T-helper 2 cell treated with Interferon-gamma antibody and Interleukin-4, amounts not matched to agents 5 μg/mL and 100 μg/mL, for 36 hours (primary cell): ENCODE measurements at places on chromosomes 6 and 20.
A peak's percentile ranks its signal among the peaks of the same experiment; 100 is the strongest.

- no peak overlapping the region for H3K4me3 ChIP-seq
- H3K27me3 ChIP-seq: no peaks in the 10 kb centered on the region
- H3K36me3 ChIP-seq: no peaks in the 10 kb centered on the region
- H3K27ac ChIP-seq: no peak overlapping the region
These were observed 50.3 kb downstream of the FOXA2 start for GRCh38 chr20:22533823-22534751.

DNA sequence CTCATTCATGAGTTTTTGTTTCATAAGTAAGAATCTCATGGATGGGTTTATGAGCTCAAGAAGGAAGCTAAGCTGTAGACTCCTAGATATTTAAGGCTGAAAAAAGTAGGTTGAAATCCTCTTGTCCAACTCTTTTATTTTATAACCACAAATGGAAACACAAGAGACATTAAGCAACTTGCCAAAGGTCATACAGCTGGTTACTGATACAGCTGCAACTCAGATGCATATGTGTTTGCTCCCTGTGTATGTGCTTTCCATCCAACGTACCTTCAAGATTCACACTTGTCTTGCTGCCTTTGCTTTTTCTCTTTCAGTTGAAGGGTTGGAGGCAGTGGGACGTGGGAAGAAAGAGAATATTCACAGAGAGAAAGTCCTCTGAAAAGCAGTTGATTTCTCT, 153.5 kb upstream of the STMND1 start:
- no peak overlapping the region for H3K4me3 ChIP-seq
- H3K36me3 ChIP-seq: no peaks in the 10 kb centered on the region
- peaks cover 6% of the 10 kb centered on the region for H3K4me1 ChIP-seq
- H3K27me3 ChIP-seq: peaks cover 49% of the 10 kb centered on the region
- no peak for DNase-seq
- H3K27ac ChIP-seq: no peak overlapping the region

DNA sequence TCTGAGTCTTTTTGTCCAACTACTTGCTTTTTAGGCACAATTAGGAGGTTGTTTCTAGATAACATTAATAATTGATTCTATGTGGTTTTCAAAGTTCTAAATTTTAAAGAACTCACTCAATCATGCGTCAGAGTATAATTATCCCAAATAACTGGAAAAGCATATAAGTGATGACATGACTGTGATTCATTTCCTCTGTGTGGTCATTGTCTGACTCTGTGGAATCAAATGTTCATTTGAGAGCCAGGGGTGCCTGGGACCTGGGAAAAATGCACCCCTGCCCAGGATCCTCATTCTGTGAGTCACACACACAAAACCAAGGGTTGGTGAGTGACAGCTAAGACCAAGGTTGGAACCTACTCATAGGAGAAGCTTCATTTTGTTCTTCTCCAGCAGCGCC, 127.1 kb upstream of the MLIP start:
- H3K36me3 ChIP-seq: no peaks in the 10 kb centered on the region
- no peak overlapping the region for H3K4me3 ChIP-seq
- peaks cover 2% of the 10 kb centered on the region for H3K27me3 ChIP-seq

GRCh38 chr6:151005896-151006632, 140.6 kb downstream of the MTHFD1L start:
- peaks cover 31% of the 10 kb centered on the region for H3K4me1 ChIP-seq
- H3K4me3 ChIP-seq: peak overlapping the region; percentile 45
- no peaks in the 10 kb centered on the region for H3K27me3 ChIP-seq
- no peak for DNase-seq

- no peak for DNase-seq
- no peak overlapping the region for H3K27ac ChIP-seq
- no peaks in the 10 kb centered on the region for H3K36me3 ChIP-seq
- peaks cover 15% of the 10 kb centered on the region for H3K27me3 ChIP-seq
These were observed 53.0 kb downstream of the LINC00237 start for GRCh38 chr20:21053002-21053762.

DNA sequence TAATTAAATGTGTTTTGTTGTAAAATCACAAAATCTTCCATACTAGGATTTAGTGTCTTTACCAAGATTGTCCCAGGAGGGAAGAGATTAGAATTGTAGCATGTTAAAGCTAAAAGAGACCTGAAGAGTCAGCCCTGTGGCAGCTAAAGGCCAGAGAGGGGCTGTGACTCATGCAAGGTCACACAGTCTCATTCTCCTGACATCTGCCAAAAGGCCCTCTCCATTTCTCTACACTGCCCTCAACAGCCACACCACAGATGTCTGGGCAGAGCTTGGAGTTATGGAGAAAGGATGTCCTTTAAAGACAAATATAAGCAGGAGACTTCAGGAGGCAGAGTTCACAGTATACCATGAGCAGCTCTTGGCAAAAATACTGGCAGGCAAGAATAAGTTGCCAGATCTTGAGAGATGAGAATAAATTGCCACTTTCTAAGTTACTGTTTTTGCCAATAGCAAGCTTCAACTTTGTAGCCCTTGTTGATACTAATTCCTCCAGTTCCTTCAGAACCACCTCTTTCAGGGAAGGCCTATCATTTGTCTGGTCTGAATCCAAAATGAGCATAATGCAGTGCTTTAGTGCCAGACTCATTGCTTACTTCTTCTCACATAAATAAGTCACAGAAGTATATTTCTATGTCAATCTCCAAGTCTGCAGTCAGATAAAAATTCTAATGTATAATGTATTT, 41.7 kb downstream of the AKIRIN2 start:
- H3K27ac ChIP-seq: no peak overlapping the region
- H3K4me1 ChIP-seq: peaks cover 12% of the 10 kb centered on the region
- H3K36me3 ChIP-seq: peaks cover 41% of the 10 kb centered on the region
- H3K27me3 ChIP-seq: no peaks in the 10 kb centered on the region
- no peak for DNase-seq

DNA sequence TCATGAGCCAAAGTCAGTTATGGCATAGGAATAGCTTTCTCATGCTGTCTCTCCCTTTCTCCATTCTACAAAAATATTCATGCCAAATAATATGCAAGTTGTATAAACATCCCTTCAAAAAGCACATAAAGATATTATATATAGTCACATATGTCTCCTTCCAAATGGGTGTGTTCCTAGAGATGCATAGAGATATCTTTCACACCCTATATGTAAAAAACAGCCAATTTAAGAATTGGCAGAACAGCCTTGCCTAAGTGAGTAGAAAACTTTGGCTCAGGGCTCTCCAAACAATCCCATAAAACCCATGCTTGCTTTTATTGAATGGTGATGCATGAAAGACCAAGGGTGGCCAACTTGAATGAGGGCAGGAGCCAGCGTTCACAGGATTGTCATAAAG, 274.7 kb upstream of the SUPT3H start:
- no peaks in the 10 kb centered on the region for H3K27me3 ChIP-seq
- no peak overlapping the region for H3K27ac ChIP-seq
- H3K4me3 ChIP-seq: no peak overlapping the region
- peaks cover 17% of the 10 kb centered on the region for H3K4me1 ChIP-seq
- no peak for DNase-seq

DNA sequence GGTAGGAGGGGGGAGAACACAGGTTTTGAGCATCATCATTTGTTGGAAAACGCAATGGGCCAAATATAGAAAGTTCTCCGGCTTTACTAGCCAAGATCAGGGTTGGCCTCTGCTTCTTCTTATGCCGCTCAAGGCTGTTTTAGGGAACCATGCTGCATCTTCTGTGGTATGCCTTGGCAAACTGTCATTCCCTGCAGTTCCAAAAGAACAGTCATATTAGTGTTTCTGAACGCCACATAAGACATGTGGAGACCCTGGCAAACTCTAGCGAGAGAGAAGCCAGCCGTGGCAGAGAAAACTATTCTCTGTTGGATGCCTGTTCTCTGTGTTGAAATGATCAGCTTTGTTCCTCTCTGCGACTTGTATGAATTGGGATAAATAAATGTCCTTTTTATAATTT, 10.8 kb downstream of the ACTR5 start:
- peaks cover 9% of the 10 kb centered on the region for H3K4me1 ChIP-seq
- peaks cover 32% of the 10 kb centered on the region for H3K36me3 ChIP-seq
- no peak overlapping the region for H3K4me3 ChIP-seq
- no peaks in the 10 kb centered on the region for H3K27me3 ChIP-seq
- no peak overlapping the region for H3K27ac ChIP-seq

- peaks cover 15% of the 10 kb centered on the region for H3K27me3 ChIP-seq
- H3K27ac ChIP-seq: no peak overlapping the region
- H3K4me1 ChIP-seq: no peaks in the 10 kb centered on the region
- H3K4me3 ChIP-seq: no peak overlapping the region
These were observed 114.7 kb downstream of the RWDD2A start for GRCh38 chr6:83307849-83308248.

- no peak for DNase-seq
- H3K36me3 ChIP-seq: no peaks in the 10 kb centered on the region
- H3K4me1 ChIP-seq: no peaks in the 10 kb centered on the region
- no peak overlapping the region for H3K4me3 ChIP-seq
- no peak overlapping the region for H3K27ac ChIP-seq
- no peaks in the 10 kb centered on the region for H3K27me3 ChIP-seq
These were observed 94.0 kb upstream of the MPC1 start for GRCh38 chr6:166476634-166477215.

DNA sequence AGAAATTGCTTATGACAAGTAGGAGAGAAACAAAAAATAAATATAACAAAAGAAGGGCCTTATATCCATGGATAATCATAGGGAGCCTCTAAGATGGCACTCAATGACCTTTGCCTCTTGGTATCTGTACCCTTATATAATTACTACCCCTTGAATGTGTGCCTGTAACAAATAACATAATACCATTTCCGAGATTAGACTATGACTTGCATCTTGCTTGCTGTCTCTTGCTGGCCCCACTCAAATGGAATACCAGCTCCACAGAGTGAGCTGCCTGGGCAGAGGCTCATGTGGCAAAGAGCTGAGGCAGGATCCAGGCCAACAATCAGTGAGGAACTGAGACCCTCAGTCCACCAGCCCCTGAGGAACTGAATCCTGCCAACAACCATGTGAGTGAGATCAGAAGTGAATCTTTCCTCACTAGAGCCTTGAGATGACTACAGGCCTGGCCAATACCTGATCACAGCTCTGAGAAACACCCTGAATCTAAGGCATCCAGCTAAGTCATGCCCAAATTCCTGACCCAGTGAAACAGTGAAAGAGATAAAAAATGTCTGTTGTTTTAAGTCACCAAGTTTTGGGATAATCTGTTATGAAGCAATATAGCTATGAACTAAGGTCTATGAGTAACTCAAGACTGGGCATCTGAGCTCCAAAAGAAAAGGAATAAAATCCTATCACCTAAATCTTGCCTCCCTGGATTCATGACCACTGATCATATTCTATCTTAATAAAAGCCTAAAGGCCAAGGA, 5.5 kb downstream of the KATNA1 start:
- no peaks in the 10 kb centered on the region for H3K27me3 ChIP-seq
- no peak overlapping the region for H3K4me3 ChIP-seq
- peaks cover 21% of the 10 kb centered on the region for H3K36me3 ChIP-seq
- no peak for DNase-seq
- no peak overlapping the region for H3K27ac ChIP-seq
- H3K4me1 ChIP-seq: peaks cover 17% of the 10 kb centered on the region

GRCh38 chr6:15357782-15358181, 111.9 kb downstream of the JARID2 start:
- H3K27ac ChIP-seq: peak overlapping the region; percentile 13
- H3K27me3 ChIP-seq: no peaks in the 10 kb centered on the region
- H3K4me3 ChIP-seq: no peak overlapping the region
- H3K4me1 ChIP-seq: peaks cover 29% of the 10 kb centered on the region

- H3K4me1 ChIP-seq: peaks cover 31% of the 10 kb centered on the region
These were observed 605 bp downstream of the CDC5L start for GRCh38 chr6:44388135-44388487.

DNA sequence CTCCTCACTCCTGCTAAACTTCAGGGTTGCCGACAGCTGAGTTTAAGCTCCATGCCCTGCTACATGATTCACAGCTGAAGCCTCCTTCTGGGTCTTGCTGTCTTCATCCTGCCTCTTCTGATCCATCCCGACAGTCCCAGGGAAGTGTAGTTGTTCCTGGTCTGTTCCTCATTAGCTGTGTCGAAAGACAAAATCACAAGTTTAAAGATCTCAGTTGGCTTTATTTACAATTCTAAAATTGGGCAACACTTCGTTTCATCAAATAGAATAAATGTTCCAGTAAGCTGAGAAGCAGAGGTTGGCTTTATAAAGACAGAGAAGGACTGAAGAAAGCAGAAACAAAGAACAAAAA, 4.1 kb upstream of the SLC2A10 start:
- H3K36me3 ChIP-seq: no peaks in the 10 kb centered on the region
- H3K27ac ChIP-seq: no peak overlapping the region
- peaks cover 45% of the 10 kb centered on the region for H3K27me3 ChIP-seq
- no peak for DNase-seq

DNA sequence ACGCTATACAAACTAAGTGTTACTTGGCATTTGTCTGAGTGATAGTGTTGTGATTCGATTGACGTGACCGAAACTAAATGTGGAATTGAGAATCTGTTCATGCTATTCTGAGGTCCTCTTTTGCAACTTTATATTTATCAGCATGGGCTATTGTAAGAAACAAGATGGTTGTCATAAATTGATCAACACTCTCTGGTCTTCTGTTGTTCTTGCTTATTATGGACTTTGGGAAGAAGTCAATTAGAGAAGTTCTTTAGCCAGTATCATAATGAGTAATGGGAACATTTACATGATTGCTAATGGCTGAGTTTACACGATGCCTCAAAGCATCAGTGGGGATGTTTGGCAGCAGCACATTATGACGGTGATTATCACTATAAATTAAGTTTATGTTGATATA, 195.0 kb downstream of the CD83 start:
- peaks cover 16% of the 10 kb centered on the region for H3K4me1 ChIP-seq
- no peak overlapping the region for H3K4me3 ChIP-seq
- DNase-seq: no peak
- H3K27me3 ChIP-seq: no peaks in the 10 kb centered on the region
- H3K36me3 ChIP-seq: peaks cover 2% of the 10 kb centered on the region
- H3K27ac ChIP-seq: no peak overlapping the region

DNA sequence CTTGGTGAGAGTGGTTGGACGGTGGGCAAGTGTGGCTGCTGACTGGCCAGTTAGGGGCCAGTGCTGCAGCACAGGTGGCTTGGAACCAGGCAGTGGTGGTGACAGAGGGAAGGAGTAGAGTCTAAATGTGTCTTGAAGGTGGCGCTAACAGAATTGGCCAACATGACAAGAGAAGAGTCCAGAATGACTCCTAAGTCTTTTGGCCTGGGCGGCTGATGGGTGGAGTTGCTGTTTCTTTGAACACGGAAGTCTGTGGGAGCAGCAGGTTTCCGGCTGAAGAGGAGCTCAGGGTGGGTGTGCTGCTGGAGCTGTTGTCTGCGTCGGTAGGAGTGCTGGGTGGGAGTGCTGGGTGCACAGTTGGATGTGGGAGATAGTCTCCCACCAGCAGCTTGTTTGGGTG, 10.1 kb downstream of the LSM14B start:
- H3K27ac ChIP-seq: peak overlapping the region; percentile 52
- no peak for DNase-seq
- H3K4me1 ChIP-seq: peaks cover 9% of the 10 kb centered on the region
- H3K4me3 ChIP-seq: peak overlapping the region; percentile 34
- H3K36me3 ChIP-seq: peaks cover 73% of the 10 kb centered on the region
- no peaks in the 10 kb centered on the region for H3K27me3 ChIP-seq

GRCh38 chr6:25042036-25042521, 106.3 kb upstream of the RIPOR2 start:
- peak overlapping the region; percentile 95 for H3K4me3 ChIP-seq
- H3K27me3 ChIP-seq: no peaks in the 10 kb centered on the region
- no peak for DNase-seq
- peak overlapping the region; percentile 94 for H3K27ac ChIP-seq
- peaks cover 46% of the 10 kb centered on the region for H3K4me1 ChIP-seq

- H3K4me3 ChIP-seq: peak overlapping the region; percentile 84
- peak overlapping the region; percentile 18 for H3K27ac ChIP-seq
- H3K36me3 ChIP-seq: peaks cover 8% of the 10 kb centered on the region
- peaks cover 14% of the 10 kb centered on the region for H3K4me1 ChIP-seq
- no peaks in the 10 kb centered on the region for H3K27me3 ChIP-seq
- DNase-seq: no peak
These were observed 1.2 kb downstream of the ABHD12 start for GRCh38 chr20:25389401-25389857.
